ENCODE measurements at places on chromosomes 11 and 22. TPM values are rescaled to one million over a fixed set of nuclear protein-coding genes. Genes with fewer than 3 reads are reported as not detected.

TUB gene
- 19.2 TPM for total RNA-seq

PACSIN3 gene
- 31.6 TPM for total RNA-seq

TRIM29 gene
- total RNA-seq: not detected

SEPTIN3 gene
- total RNA-seq: not detected

SAA2 gene
- total RNA-seq: not detected

PRR5L gene
- total RNA-seq: 0.54 TPM

PARVA gene
- 64.0 TPM for total RNA-seq

OR8A1 gene
- total RNA-seq: not detected

NLRP6 gene
- total RNA-seq: not detected

RAG1 gene
- total RNA-seq: 1.1 TPM

MUC2 gene
- not detected for total RNA-seq

NAALADL1 gene
- 9.7 TPM for total RNA-seq

POTEH gene
- total RNA-seq: not detected

SPDYC gene
- total RNA-seq: not detected

FGF19 gene
- total RNA-seq: not detected

ALX4 gene
- not detected for total RNA-seq

SPI1 gene
- total RNA-seq: not detected

TENM4 gene
- 26.4 TPM for total RNA-seq

MYBPC3 gene
- not detected for total RNA-seq

SOX6 gene
- 1.8 TPM for total RNA-seq

ACO2 gene
- total RNA-seq: 42.2 TPM

TTLL1 gene
- 23.1 TPM for total RNA-seq

ZNF70 gene
- 5.9 TPM for total RNA-seq

RBM4B gene
- total RNA-seq: 23.9 TPM

CCDC82 gene
- total RNA-seq: 53.1 TPM

GLB1L3 gene
- not detected for total RNA-seq

APOA5 gene
- total RNA-seq: not detected

CREB3L1 gene
- total RNA-seq: 37.5 TPM

OR51I1 gene
- not detected for total RNA-seq

CCDC188 gene
- 0.45 TPM for total RNA-seq

KLHL35 gene
- 3.8 TPM for total RNA-seq

ACCS gene
- total RNA-seq: 39.4 TPM

BIK gene
- total RNA-seq: not detected

PYGM gene
- 1.7 TPM for total RNA-seq

HORMAD2 gene
- not detected for total RNA-seq

HBG2 gene
- not detected for total RNA-seq

GGTLC2 gene
- total RNA-seq: not detected

THRSP gene
- not detected for total RNA-seq

Data from fibroblast of the aortic adventitia (primary cell).